Fibroblast of the conjunctiva (primary cell): ENCODE measurements at places on chromosomes 16 and 17.
A peak's percentile ranks its signal among the peaks of the same experiment; 100 is the strongest.

DNA sequence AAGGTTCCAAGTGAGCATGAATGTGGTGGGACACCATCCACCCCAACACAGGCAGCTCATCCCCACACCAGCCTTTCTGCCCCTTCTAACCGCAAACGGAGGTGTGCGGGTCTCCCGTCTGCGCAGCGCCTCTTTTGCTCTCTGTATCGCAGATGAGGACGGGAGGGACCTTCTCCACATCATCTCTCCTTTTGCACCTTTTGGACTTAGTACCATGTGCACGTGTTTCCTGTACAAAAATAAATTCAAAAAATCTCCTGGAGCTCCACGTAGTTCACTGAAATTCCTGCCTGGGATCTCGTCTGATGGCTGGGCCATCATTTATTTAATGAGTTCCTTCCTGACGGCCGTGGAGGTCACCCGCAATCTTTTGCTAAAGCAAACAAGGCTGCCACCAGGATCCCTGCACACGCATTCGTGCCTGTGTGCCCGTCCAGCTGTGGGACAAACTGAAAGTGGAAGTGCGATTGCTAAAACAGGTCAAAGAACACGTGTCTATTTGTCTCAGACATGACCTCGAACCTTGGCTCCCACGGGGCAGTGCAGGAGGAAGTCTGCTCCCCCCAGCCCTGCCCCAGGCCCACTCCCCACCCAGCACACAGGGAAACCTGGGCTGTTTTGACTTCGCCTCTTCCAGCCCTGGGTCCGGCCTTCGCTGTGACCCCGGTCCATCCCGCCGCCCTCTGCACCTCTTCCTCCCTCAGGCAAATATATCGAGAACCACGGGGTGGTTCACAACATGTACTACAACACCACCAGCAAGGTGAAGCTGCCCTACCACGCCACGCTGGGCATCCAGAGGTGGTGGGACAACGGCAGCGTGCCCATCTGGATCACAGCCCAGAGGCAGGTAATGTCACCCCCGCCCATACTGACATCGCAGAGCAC lies 2.3 kb downstream of the ENPP7 start:
- no peak for DNase-seq

- peak; percentile 75 for DNase-seq
Observed at GRCh38 chr17:55433629-55434422, 12.2 kb upstream of the MMD start.

DNA sequence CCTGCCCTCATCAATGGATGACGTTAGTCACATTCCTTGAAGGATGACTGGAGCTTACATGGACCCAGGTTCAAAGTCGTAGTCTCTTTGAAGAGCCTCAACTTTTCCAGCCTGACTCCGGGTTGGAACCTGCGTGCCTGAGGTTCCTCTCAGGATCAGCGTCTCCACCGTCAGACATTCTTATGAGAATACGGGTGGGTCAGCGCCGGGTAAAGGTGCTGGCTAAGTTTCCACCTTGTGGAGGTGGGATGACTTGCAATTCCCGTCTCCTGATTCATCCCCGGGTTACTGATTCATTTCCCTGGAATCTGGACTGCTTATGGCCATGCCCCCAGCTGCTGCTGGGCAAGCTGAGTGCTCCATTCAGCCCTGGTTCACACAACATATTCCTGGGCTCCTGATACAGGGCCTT lies 38.9 kb upstream of the CMIP start:
- peak; percentile 27 for DNase-seq

DNA sequence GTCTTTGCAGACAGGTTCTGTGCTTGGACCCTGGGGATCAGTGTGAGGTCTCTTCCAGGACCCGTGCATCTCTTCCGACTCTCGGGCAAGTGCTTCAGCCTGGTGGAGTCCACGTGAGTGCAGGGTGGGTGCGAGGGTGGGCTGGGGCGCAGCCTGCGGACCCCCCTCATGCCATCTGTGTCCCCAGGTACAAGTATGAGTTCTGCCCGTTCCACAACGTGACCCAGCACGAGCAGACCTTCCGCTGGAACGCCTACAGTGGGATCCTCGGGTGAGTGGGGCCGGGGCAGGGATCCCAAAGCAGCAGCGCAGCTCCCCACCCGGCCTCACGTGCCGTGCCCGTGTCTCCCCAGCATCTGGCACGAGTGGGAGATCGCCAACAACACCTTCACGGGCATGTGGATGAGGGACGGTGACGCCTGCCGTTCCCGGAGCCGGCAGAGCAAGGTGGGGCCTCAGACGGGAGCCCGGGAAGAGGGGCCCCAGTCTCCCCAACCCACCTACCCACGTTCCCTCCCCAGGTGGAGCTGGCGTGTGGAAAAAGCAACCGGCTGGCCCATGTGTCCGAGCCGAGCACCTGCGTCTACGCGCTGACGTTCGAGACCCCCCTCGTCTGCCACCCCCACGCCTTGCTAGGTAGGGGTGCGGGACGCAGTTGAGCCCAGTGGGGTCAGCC lies 10.1 kb downstream of the GNPTG start:
- no peak for DNase-seq

DNA sequence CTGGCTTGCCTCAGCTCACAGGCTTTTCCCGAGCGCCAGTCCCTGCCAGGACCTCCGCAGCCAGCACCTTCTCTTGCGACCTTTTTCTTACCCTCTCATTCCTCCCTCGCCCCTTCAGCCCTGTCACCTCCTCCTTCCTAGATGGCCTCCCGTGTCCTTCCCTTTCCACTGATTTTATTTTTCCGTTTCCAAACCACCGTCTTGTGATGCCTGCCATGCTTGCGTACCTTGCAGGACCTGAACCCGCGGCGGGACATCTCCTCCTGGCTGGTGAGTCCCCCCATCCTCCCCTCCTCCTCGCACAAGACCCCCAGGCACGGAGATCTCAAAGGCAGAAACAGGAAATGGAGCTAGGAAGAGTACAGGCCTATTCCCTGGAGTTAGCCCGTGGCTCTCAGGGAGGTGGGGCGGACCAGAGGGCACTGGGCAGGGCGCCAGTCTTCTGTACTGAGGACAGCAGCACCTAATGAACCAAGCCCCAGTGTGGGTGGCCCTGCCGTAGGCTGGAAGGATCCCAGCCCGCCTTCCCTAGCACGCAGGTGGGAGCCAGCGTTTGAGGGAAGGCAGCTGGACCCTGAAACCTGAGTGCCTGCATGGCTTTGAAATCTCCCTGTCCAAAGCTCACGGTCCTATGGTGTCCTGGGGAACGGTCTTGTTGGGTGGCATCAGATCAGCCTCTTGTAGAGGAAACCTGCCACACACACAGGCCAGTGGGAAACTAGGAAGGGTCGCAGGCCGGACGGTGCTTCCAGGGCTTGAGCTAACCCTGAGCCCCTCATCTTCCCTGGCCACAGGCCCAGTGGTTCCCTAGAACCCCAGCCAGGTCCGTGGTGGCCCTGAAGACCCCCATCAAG lies 612 bp downstream of the CISD3 start:
- DNase-seq = no peak

DNA sequence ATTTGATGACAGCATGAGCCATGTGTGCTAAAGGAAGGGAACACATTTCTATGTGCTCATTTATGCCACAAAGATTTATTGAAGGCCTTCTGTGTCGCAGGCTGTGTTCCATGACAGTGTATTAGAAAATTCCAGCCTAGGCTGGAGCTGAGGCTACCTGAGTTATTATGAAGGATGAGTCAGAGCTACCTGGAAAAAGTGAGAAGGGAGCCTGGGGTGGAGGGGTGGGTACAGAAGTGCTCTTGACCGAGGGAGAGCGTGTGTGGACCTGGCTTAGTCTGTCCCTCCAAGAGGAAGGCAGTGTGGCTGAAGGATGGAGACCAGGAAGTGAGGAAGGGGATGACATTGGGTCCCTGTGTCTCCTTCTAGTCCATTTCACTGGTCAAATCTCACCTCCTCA lies 98.3 kb downstream of the N4BP1 start:
- no peak for DNase-seq

DNA sequence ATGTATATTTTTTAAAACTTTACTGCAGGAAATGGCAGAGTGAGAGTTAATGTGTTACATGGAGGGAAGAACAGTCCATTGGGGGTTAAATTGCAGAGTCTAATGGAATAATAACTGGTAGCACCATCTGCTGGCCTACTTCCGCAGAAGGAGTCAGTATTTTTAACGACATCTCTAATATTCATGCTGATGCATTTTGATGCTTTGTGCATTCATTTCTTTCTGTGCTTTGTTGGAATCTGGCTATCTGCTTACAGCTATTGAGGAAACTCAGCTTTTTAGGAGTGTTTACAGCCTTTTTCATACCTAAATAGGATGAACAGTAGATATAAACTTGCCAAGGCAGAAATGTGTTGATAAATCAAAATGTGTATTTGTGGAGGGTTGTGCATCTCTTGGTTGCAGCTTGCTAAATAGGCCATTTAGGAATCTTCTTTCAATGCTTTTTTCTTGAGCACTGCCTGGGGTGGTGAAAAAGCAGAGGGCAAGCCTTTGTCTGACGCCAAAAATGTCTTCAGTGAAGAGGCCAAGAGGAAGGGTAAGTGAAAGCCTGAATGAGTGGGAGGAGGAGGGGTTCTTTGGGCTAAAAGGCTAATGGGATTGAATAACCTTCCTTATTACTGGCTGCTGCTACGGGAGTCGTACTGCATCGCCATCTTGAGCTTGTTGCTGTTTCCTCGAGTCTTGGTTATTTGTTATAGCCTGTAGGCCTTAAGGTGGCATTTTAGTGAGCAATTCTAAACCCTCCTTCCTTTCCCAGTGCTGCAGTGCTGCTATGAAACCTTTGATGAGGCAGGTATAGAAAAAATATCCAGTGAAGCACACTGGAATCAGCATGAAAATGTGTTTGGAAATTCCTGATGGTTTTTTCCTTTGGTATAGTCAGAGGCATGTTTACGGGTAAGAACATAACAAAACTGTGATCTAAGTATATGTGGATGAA lies 153.3 kb downstream of the CHD9 start:
- peak; percentile 82 for DNase-seq

DNA sequence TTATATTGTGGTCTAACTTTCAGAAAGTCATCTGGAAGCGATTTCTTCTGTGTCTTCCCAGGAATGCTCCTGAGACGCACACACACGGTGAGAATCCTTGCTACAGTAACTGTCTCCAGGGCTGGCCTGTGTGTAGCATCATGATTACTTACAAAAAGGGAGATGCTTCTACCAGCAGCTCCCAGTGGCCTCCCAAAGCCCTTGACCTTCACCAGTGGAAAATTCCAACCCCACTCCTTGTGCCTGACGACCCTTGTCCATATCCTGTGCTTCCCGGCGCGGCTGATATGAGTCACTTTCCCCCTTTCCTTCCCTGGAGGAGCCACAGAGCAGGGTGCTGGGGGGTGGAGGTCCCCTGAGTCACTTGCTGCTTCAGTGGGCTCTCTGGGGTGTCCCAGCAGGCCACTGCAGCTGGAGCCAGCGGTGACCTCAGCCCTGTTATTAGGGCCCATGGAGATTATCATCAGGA lies 22.1 kb upstream of the NAT9 start:
- DNase-seq = no peak

GRCh38 chr17:60300949-60301348 lies 91.0 kb downstream of the USP32 start:
- DNase-seq = no peak

DNA sequence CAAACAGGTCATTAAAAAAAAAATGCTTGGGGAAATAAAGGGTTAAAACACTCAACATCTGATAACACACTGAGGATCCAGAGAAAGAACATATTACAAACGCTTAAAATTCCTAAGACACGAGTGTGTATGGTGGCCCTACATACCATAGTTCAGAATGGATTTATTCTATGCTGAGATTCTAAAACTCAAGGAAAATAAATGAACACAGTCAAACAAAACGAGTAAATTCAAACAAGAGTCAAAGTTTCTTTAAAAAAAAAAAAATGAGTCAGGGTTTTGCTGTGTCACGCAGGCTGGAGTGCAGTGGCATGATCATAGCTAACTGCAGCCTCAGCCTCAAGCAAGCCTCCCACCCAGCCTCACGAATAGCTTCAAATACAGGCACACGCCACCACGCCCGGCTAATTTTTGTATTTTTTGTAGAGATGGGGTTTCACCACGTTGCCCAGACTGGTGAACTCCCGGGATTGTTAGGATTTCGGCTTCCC lies 17.4 kb downstream of the CRK start:
- peak; percentile 5 for DNase-seq

DNA sequence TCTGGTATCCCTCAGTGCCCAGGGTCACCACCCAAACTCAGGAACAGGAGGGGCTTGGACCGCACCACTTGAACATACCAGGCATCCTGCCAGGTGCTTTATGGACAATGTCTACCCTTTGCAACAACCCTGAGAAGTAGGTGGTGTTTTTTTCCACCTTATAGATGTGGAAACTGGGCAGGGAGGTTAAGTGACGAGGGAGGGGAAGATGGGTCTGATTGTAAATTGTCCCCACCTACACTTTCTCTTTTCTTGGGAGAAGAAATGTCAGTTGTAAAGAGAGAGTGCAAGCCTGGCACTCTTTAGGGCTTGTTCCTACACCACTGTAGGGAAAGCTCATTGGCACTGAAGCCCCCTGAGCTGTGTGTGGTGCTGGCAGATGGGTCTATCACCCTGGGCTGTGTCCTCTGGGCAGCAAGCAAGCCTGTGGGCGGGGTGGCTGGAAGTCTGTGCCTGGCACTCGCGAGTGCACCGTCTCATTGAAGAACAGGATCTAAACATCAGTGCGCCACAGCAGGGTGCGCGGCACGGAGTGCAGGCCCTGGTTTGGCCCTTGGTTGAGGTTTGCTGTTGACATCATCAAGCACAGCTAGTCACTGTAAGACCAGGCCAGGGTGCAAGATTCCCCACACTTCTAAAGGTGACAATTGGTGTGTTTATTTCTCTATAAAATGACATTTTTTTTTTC lies 15.1 kb downstream of the NOD2 start:
- DNase-seq = no peak
